ENCODE measurements at places on chromosomes 5 and 9.

DNA sequence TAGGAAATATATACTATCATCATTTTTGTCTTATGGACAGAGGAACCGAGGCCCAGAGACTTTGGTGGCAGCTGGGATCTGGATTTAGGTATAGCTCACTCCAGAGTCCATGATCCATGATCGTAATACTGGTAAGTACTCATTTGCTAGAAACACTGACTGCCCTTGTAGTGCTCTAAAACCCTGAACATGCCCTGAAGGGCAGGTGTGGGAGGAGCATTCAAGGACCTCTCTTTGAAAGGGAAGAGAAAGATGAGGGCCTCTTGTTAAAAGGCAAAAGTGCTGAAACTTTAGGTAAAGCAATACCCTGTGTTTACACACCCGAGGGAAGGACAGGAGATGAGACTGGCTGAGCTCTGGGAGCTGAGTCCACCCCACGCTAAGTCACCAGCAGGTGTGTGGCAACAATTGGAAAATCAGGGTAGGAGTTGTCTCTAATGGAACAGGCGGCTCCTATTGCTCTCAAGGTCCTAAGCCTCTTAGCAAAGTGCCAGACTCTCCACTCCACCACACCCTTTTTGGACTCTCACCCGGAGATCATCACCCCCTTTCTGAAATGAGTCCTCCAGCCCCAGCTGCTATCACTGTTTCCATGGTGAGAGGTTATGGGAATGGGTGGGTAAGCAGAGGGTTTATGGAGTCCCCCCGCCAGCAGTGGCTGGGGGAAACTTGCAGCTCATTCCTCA, 34.8 kb downstream of the TRPC7 start:
- no peak for DNase-seq

- DNase-seq: no peak
Measured at GRCh38 chr5:157352756-157353340, 86.9 kb downstream of the CYFIP2 start.

DNA sequence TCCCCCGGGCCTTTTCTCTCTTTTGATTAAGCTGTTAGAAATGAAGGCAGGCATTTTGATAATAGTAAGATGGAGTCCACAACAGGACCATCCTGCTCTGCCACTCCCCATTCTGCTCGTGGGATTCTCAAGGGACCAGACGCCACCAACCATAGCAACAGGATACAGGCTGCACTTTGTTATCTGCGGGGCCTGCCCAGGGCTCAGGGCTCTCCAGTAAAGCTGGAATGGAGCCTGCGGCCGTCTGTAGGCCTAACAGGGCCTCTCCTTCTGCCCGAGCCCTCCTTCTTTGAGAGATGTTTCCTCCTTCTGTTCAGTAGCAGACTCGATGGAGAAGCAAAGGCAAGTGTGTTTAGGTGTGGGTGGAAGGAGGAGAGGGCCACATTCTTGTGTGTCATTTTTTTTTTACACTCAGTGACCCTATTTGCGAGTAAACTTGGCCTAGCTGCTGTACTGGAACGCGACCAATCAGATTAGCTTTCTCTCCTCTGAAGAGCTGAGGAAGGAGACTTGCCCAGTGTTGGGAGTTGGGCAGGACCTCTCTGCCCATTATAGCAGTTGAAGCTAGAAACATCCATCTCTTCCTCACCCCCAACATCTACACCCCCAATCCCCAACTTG, 8.9 kb upstream of the EPB41L4B start:
- no peak for DNase-seq

DNA sequence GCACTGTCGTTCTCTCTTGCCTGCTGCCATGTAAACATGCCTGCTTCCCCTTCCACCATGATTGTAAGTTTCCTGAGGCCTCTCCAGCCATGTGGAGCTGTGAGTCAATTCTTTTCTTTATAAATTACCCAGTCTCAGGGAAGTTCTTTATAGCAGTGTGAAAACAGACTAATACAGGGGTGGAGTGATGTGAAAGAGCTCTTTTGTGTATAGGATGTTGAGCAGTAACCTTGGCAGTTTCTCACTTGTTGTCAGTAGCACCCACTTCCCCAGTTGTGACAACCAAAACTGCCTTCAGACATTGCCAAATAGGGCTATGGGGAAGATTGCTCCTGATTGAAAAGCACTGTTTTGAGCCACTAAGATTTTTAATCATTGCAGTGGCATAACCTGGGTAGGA, 552.2 kb upstream of the ZNF462 start:
- DNase-seq: no peak

DNA sequence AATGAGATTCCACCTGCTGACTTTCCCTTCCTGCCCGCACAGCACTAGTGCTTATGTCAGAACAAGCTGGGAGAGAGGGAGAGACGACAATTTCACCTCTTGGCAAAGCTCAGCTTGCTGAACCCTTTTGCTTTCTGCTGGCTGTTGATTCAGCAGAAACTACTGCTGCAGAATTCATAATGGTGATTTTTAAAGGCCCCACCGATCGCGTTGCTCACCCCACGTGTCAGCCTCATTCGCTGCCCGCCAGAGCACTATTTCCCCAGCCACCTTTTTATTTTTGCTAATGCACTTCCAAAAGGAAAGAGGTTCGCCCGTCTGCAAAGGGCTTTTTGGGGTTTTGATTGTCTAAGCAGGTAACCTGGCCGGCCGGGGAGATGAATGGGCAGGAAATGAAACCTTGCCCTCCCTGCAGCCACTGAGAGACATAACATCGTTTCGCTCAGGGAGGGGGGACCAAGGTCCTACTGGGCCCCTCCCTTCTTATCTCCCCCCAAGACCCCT, 1.3 kb downstream of the PPP2R2B start:
- no peak for DNase-seq

- no peak for DNase-seq
Measured at GRCh38 chr9:129769669-129770068, 16.8 kb upstream of the PTGES start.

GRCh38 chr9:32644698-32645097, 9.2 kb upstream of the TAF1L start:
- no peak for DNase-seq

- DNase-seq: no peak
Measured at GRCh38 chr5:122835681-122836080, 9.7 kb upstream of the SNX24 start.

DNA sequence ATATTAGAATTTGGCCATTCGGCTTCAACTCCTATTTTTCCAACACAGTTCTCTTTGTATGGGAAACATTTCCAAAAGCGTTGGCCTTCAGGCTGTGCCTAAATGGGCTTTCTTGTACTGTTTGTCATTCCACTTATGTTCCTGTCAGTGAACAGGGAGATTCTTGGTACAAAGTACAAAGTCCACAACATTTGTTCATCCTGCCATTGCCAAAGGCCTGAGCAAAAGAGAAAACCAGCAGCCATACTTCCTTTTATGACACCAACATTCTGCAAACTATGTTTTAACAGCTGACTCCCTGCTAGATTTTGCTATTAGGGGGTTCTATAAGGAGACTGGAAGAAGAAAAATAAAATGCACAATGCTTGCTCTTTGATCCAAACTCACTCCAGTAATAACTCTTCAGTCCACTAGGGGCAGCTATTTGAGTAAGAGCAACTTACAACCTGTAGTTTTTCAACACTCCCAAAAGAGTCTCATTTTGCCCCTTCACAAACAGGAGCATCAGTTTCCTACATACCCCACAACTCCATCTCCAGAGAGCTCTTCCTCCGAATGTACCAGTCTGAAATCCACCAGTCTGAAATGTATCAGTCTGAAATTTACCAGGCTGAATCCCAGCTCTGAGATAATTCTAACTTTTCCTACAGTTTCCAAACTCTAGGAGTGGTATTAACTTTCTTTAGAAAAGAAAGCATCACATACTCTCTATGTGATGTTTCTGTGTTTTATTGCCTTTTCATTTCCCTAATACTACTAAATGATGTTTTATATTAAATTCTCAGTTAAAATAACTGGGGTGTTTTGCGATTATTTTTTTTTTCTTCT, 693.8 kb downstream of the DNAH5 start:
- DNase-seq: no peak

DNA sequence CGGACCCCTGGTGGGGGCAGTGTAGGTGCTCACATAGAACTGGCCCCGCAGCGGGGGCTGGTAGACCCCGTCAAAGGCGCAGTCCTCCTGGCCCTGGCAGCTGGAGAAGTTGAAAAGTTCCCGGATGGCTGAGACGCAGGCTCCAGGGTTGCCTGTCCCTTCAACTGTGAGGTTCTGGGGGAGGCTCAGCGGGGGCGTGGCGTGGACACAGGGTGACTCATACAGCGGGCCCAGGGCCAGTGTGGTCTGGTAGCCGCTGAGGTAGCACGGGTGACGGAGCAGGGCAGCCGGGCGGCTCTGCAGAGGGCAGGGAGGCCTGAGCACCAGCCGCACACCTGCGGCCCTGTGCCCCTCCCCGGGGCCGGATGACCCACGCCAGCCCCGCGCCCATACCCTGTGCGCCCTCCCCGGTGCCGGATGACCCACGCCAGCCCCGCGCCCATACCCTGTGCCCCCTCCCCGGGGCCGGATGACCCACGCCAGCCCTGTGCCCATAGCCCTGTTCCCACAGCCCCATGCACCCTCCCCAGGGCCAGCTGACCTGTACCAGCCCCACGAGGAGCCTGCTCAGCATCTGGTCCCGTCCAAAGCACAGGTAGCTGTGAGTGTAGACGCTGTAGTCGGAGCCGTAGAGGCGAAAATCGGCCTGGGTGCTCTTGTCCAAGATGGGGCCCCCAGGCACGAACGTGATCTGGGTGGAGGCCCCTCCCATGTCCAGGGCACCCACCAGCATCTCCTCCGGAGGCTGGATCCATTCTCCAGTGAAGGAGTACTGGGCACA, 5.0 kb downstream of the ENTPD8 start:
- DNase-seq: no peak

- DNase-seq: no peak
Measured at GRCh38 chr5:163995206-163995605, 489.8 kb downstream of the MAT2B start.

- DNase-seq: no peak
Measured at GRCh38 chr5:172901012-172901780, 58.0 kb upstream of the RPL26L1 start.

All from stimulated activated CD4-positive, alpha-beta T cell treated with anti-CD3 and anti-CD28 coated beads, Interleukin-1b, Interleukin-23, amount 100 ng/mL, for 24 hours (primary cell).